ENCODE measurements at places on chromosomes 12 and 14. TPM values are rescaled to one million over a fixed set of nuclear protein-coding genes. Genes with fewer than 3 reads are reported as not detected.

Gene FICD
- 2.6 TPM for total RNA-seq

Gene SLCO1B1
- total RNA-seq: 0.46 TPM

Gene ACRBP
- total RNA-seq: 0.16 TPM

Gene CCDC184
- total RNA-seq: 3.1 TPM

Gene SIRT4
- total RNA-seq: 0.88 TPM
